ENCODE measurements at places on chromosomes 11 and 22.

- peak; percentile 99 for DNase-seq
Observed at GRCh38 chr11:28566339-28567089, 458.3 kb downstream of the METTL15 start.

DNA sequence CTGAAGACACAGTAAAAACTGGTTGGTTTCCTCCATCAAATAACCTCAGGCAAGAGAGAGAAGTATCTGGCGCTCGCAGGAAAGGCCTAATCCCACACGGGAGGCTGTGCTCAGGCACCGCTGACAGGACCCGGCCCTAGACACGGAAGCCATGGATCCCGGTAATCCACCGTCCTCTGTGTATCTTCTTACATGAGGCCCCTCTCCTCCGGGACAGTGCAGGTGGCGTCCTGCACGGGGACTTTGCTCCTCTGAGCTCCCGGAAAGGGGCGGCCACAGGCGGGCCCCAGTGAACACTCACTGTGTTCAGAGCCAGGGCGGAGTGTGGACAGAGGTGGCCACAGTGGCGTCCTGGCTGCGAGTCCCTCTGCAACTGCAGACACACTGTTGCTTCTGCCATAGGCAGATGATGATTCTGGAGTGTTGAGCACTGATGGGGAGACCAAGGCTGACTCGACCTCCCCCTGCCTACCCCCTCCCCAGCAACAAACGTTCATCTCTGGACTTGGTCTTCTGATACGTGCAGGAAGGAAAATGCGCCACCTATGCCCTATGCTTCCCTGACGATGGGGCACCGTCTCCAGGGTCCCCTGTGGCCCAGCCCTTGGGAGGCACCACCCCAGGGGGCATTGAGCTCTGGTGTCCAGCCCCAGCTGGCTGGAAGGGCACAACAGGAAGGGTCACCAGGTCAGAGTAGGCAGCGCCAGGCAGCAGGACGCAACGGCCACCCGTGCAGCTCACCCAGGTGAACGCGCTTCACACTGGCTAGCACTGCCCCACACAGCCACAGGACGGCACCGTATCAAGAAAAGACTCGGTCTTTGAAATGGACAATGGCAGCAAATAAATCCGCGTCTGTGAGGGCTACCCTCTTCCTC is 95.7 kb downstream of the TRMU start:
- no peak for DNase-seq

GRCh38 chr11:134480136-134480712 is 68.2 kb upstream of the B3GAT1 start:
- no peak for DNase-seq

DNA sequence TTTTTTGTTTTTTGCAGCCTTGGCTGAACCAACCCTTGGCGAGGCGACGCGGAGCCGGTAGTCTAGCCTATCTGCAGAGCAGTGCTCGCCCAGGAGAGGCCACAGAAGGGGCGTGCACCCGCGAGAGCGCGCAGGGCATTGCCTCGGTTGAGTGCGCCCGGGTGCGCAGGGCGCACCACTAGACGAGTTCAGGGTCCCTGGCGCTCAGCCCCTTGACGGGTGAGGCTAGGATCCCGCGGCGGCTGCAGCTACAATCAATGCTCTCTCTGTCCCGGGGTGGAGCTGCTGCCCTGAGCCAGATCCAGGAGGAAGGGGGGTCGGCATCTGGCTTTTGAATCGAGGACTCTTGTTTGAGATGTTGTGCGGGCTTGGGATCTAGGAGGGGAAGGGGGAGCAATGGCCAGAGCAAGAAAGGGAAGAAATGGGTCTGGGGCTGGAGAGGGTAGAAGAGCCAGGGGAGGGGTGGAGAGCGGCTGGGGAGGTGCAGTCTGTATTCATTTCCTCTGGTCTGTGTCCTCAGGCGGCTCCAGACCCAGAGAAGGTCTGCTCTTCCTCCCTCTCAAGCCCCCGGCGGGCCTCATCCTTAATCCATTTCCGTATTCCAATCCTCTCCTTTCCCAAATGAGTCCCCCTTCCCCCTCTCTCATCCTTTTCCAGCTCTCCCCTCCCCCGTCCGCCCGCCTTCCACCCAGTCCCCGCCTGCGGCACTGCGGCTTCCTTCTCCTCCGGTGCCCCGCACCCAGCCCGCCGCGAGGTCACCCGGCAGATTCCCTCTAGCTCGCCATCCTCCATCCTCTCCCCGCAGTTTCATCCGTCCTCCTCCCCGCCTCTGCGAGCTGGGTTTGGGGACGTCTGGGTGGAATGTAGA is 797 bp downstream of the THY1 start:
- DNase-seq: peak; percentile 74

GRCh38 chr11:84097186-84097585 is 811.0 kb upstream of the CCDC90B start:
- DNase-seq: peak; percentile 21

- no peak for DNase-seq
Observed at GRCh38 chr11:26994631-26995095, 751 bp downstream of the FIBIN start.

DNA sequence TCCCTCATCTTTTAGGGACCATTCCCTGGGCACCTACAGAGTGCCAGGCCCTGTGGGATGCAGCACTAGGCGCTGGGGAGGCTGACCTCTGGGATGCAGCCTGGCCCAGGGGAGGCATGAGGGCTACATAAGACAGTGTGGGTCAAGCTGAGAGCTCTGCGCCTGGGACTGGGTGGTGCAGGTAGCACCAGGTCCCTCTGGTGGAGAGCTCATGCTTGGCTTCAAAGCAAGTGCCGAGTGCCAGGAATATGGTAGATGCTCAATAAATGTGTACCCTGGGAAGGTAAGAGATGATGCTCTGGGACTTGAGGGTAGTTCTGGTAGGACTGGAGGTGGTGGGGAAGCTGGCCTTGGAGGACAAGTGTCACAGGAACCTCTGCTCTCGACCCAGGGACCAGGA is 2.0 kb upstream of the MPPED1 start:
- no peak for DNase-seq

GRCh38 chr11:122851366-122851966 is 13.2 kb downstream of the CRTAM start:
- no peak for DNase-seq

DNA sequence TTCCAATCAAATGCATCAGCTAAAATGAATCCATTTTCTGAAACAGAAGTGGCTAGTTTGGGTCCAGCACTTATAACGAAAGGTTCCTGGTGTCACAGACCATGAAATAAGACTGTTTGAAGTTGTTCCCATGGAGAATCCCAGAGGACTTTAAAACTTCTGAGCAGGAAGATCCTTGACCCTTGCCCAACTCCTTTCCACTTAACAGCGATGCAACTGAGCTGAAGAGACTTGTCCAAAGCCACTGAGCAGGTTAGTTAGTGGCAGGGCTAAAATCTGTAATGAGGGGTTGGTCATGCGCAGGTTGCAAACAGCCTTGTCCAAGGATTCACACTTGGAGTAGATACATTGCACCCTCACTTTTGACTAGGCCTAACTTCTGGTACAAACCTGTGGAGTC is 1.3 kb downstream of the RAB38 start:
- no peak for DNase-seq

- no peak for DNase-seq
Observed at GRCh38 chr22:49906071-49906798, 12.0 kb downstream of the ALG12 start.

- no peak for DNase-seq
Observed at GRCh38 chr11:68036717-68037239, 2.0 kb upstream of the TCIRG1 start.

GRCh38 chr22:31556627-31557203 is 60.4 kb downstream of the SFI1 start:
- peak; percentile 36 for DNase-seq

- DNase-seq: no peak
Observed at GRCh38 chr11:68924073-68924925, 20.6 kb downstream of the IGHMBP2 start.

- DNase-seq: no peak
Observed at GRCh38 chr11:108027057-108027456, 18.4 kb downstream of the CUL5 start.

GRCh38 chr11:65849366-65849765 is 8.6 kb downstream of the CFL1 start:
- no peak for DNase-seq

DNA sequence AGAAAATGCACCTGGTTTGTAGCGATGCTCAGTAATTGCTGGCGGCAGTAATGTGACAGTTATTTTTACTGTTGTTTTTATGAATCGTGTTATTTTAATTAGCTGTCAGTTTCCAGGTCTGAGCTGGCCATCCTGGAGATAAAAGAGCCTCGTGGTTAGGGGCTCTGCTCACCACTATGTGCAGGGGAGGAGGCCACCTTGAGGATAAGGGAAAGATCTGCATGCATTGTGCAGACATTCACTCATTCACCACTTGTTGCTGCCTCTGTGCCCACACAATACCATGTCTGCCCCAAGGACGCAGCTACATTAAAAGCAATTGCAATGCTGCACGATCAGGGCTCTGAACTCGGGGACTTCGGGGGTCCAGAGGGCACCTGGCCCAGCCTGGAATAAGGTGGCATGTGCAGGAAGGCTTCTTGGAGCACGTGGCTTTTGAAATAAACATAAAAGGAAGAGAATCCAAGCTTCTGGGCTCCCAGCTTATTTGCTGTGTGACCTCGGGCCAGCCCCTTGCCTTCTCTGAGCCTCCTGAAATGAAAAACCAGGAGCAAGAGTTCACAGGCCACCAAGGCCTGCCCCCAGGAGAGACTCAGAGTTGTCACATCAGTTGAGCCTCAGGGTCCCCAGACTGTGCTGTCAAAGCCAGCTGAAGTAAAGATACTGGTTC is 44.7 kb upstream of the SHISAL1 start:
- DNase-seq: no peak

DNA sequence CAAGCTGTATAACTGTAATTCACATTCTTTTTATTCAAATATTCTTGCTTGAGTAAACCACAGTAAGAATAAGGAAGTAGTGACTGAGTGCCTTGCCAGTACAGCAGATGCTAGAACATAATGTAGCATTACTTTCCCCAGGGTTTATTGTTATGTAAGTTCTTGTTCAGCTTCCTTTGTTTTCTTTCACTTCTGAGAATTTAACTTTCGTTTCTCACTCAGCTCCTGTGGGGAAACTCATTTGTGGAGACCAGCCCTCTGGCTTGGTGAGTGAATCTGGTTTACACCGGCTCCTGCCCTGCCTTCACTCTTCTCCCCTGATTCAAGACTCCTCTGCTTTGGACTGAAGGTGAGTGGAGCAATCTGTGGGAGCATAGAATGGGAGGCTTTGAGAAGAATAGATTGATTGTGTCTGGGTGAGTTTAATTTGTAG is at the start of gene TRIM22:
Gene TRIM22, plus strand, starts transcription at position 240 of the 433 bp plus-strand sequence. CDS start 6,443 bp downstream, outside the sequence.
- DNase-seq: peak; percentile 61

DNA sequence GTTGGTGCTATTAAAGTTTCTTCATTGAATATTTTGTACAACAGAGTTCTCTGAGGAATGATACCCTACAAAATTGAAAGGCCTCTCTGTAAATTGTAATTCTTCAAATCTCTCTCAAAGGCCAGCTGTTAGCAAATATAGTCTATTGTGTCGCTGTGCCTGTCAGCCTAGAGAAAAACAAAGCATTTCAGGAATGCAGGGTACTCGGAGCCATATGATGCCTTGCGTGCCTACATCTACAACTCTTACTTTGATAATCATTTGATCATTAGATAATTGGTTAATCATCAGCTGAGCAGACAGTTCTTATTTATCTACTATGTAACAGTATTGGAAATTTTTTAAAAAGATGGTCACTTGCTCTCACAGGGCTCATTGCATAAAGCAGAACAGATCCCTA is 67.3 kb downstream of the RNF169 start:
- DNase-seq: no peak

DNA sequence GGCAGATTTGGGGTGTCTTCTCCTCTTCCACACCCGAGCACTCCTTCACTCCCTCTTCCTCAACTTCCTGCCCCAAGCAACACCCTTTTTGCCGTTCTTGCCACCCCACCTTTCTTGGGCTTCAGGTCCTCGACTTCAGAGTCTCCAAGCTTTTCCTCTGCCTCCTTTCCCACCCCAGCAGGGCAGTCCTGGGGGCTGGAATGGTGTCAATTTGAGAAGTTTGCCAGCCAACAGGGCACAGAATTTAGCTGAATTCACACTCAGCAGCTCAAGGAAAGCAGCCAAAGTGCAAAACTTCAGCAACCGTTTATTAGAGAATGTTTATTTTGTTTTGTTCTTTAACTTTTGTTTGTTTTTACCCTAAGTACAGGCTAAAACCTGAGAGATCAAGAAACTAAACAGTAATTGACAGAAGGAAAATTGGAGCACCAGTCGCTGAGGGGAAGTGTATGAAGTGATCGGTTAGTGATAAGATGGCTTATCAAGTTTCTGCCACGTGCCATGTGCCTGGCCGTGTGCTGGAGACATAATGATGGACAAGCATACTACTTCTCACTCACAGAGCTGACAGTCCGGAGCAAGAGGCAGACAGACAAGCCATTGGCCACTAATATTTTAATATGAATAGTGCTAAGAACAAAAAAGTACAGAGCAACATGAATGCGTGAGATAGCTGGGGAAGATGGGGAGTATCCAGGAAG is 44.4 kb downstream of the AHNAK start:
- DNase-seq: no peak

DNA sequence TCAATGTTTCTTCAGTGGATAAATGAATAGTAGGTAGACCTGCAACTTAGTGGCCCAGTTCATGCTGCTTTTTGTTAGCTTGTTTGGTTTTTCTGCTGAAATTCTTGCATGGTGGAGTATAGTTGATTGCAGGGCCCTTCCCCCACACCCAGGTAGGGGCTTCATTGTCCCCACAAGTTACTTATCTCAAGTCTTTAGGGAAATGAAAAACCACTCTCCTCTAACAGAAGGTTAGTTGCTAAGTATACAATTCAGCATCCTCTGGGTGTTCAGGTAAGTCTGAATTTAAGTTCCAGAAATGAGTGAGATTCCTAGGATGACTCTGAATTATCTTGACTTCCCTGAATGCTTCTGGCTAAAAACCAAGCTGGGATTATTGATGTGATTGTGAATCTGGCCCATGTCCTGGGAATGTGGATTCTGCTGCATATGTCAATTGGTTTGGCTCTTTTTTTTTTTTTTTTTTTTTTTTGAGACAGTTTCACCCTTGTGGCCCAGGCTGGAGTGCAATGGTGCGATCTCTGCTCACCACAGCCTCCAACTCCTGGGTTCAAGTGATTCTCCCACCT is 40.3 kb downstream of the BCL2L13 start:
- DNase-seq: peak; percentile 48

DNA sequence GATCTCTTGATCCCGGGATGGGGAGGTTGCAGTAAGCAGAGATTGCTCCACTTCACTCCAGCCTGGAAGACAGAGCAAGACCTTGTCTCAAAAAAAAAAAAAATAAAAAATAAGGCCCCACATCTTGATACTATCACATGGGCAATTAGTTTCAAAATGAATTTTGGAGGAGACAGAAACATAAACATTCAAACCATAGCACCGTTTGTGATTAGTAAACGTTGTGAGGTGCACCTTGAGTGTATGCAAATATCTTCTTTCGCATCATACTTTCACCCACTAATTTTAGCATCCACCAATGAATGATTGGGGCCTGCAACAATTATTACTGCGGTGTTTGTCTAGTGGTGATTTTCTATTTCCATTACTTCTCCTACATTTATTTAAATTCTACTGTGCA is 11.0 kb upstream of the SPDYC start:
- DNase-seq: no peak

GRCh38 chr22:27699383-27700019 is 102.1 kb downstream of the MN1 start:
- no peak for DNase-seq

GRCh38 chr11:93936460-93936859 is 84.7 kb upstream of the HEPHL1 start:
- DNase-seq: no peak
